ENCODE measurements at places on chromosomes 6 and 20. TPM values are rescaled to one million over a fixed set of nuclear protein-coding genes. Genes with fewer than 3 reads are reported as not detected.

The GRM1 gene
- not detected for total RNA-seq

The PSORS1C2 gene
- total RNA-seq = not detected

The LY6G6D gene
- total RNA-seq = not detected

The ECT2L gene
- not detected for total RNA-seq

The PSORS1C1 gene
- not detected for total RNA-seq

The SLC35D3 gene
- total RNA-seq = not detected

The LRP11 gene
- total RNA-seq = 6.0 TPM

DNA sequence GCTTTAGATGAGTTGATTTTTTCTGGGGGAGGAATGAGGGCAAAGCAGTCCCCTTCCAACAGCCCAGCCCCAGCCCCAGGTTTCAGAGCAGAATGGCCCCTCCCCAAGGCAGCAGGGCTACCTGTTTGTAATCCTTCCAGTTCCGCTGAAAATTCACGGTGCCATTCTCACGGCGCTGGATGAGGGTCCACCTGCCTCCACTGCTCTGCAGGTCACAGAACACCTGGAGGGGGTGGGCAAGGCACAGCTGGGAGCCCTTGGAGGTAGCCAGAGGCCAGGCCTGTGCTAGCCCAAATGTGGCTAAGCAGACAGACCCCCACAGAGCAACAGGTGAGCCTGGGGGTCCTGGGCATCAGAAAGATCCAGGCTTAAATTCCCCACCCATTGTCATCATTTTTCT, 36.5 kb downstream of the ANGPT4 start:
- H3K27ac ChIP-seq = no peak overlapping the region
- peaks cover 26% of the 10 kb centered on the region for H3K4me1 ChIP-seq
- H3K27me3 ChIP-seq = peaks cover 20% of the 10 kb centered on the region
- peaks cover 3% of the 10 kb centered on the region for H3K36me3 ChIP-seq
- no peak for DNase-seq
- H3K4me3 ChIP-seq = no peak overlapping the region

DNA sequence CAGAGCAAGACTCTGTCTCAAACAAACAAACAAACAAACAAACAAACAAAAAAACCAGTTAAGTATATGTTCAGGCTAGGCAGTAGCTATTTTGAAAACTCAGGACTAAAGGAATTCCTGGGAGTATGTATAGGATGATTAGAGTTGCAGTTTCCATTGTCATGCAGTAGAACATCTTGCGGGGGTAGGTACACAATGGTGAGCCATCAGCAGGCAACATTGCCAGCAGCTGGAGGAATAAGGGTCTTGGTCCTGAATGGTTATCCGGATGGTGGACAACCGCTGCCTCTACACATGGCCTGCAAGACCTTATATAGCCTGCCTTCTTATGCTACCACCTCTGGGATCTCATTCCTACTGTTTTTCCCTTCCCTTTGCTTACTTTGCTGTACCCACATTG, 297.5 kb downstream of the SOX4 start:
- H3K27me3 ChIP-seq = no peaks in the 10 kb centered on the region
- no peak for DNase-seq
- H3K36me3 ChIP-seq = no peaks in the 10 kb centered on the region

- H3K4me3 ChIP-seq = no peak overlapping the region
- no peaks in the 10 kb centered on the region for H3K27me3 ChIP-seq
- DNase-seq = no peak
- no peak overlapping the region for H3K27ac ChIP-seq
- H3K4me1 ChIP-seq = no peaks in the 10 kb centered on the region
- H3K36me3 ChIP-seq = peaks cover 32% of the 10 kb centered on the region
Measured at GRCh38 chr6:111011360-111012142, 29.7 kb downstream of the RPF2 start.

DNA sequence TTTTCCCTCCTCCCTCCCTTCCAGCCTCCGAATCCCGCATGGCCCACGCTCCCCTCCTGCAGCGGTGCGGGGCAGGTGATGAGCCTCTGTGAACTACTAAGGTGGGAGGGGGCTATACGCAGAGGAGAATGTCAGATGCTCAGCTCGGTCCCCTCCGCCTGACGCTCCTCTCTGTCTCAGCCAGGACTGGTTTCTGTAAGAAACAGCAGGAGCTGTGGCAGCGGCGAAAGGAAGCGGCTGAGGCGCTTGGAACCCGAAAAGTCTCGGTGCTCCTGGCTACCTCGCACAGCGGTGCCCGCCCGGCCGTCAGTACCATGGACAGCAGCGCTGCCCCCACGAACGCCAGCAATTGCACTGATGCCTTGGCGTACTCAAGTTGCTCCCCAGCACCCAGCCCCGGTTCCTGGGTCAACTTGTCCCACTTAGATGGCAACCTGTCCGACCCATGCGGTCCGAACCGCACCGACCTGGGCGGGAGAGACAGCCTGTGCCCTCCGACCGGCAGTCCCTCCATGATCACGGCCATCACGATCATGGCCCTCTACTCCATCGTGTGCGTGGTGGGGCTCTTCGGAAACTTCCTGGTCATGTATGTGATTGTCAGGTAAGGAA, at the start of gene OPRM1:
Gene OPRM1, plus strand, starts transcription at position 10 of the 612 bp plus-strand sequence. Its CDS starts 305 bp downstream, at position 315.
- H3K27ac ChIP-seq = no peak within 1 kb of the TSS
- H3K36me3 ChIP-seq = peaks cover 2% of the 10 kb centered on the region
- H3K4me1 ChIP-seq = no peaks in the 10 kb centered on the region
- DNase-seq = peak; percentile 39

- no peak overlapping the region for H3K27ac ChIP-seq
- H3K4me3 ChIP-seq = peak overlapping the region; percentile 76
- peaks cover 9% of the 10 kb centered on the region for H3K4me1 ChIP-seq
Measured at GRCh38 chr6:152636021-152636608, 1.0 kb downstream of the SYNE1 start.

- peaks cover 37% of the 10 kb centered on the region for H3K27me3 ChIP-seq
- H3K4me1 ChIP-seq = no peaks in the 10 kb centered on the region
- no peak for DNase-seq
- H3K27ac ChIP-seq = no peak overlapping the region
- no peaks in the 10 kb centered on the region for H3K36me3 ChIP-seq
Measured at GRCh38 chr6:29496961-29497360, 9.2 kb upstream of the MAS1L start.

- H3K27ac ChIP-seq = no peak overlapping the region
- H3K4me3 ChIP-seq = no peak overlapping the region
- H3K27me3 ChIP-seq = peaks cover 4% of the 10 kb centered on the region
- peaks cover 3% of the 10 kb centered on the region for H3K36me3 ChIP-seq
Measured at GRCh38 chr20:57713505-57713903, 3.7 kb upstream of the PMEPA1 start.

GRCh38 chr6:161150566-161150965, 123.3 kb downstream of the AGPAT4 start:
- no peaks in the 10 kb centered on the region for H3K36me3 ChIP-seq
- H3K4me1 ChIP-seq = no peaks in the 10 kb centered on the region
- no peak for DNase-seq

DNA sequence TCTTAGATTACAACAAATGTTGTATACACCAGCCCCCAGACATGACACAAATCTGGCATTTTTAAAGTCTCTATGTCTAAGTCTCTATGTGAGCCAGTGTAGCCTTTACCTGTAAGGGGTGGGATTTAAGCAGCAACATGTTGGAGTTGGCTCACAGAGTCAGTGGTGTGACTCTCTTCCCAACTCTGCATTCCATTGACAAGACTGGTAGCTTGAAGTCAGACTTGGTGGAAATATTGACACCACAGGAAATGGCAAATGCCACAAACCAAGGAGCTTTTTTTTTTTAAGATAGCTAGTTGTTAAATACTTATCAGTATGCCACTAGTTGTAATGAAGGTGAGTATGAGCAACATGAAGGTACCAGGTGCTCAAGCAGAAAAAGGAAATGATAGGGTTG, 103.1 kb upstream of the SMLR1 start:
- peaks cover 20% of the 10 kb centered on the region for H3K4me1 ChIP-seq
- no peaks in the 10 kb centered on the region for H3K36me3 ChIP-seq
- no peaks in the 10 kb centered on the region for H3K27me3 ChIP-seq
- DNase-seq = no peak
- no peak overlapping the region for H3K27ac ChIP-seq

DNA sequence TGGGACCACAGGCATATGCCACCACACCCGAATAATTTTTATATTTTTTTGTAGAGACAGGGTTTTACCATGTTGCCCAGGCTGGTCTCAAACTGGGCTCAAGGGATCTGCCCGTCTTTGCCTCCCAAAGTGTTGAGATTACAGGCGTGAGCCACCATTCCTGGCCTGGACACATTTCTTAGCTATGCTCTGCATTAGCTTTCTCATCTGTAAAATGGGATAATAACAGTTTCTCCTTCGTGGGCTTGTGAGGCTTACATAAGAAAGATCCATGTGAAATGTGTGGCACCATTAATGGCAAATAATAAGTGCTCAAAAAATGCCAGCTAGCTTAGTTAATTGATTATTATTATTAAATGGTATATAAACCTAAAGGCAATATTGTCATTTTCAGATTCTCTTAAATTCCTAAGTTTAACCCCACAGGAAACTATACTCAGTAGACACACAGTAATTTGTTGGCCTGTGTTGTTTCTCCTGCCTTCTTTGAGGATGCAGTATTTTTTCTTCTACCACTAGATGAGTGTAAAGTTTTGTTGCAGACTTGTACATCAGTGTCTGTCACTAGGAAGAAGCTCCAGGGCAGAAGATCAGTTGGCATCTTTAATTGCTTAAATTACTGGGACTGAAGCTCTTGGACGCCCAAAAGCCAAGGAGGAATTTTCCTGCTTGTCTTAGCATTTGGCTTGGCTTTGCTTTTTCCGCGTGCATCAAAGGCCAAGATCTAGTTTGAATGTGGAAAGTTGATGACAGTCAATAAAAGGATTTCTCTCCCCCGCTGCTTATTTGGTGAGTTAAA, 162.3 kb upstream of the ZNF217 start:
- H3K27me3 ChIP-seq = no peaks in the 10 kb centered on the region
- H3K36me3 ChIP-seq = no peaks in the 10 kb centered on the region
- no peak overlapping the region for H3K27ac ChIP-seq
- no peak overlapping the region for H3K4me3 ChIP-seq
- DNase-seq = no peak

DNA sequence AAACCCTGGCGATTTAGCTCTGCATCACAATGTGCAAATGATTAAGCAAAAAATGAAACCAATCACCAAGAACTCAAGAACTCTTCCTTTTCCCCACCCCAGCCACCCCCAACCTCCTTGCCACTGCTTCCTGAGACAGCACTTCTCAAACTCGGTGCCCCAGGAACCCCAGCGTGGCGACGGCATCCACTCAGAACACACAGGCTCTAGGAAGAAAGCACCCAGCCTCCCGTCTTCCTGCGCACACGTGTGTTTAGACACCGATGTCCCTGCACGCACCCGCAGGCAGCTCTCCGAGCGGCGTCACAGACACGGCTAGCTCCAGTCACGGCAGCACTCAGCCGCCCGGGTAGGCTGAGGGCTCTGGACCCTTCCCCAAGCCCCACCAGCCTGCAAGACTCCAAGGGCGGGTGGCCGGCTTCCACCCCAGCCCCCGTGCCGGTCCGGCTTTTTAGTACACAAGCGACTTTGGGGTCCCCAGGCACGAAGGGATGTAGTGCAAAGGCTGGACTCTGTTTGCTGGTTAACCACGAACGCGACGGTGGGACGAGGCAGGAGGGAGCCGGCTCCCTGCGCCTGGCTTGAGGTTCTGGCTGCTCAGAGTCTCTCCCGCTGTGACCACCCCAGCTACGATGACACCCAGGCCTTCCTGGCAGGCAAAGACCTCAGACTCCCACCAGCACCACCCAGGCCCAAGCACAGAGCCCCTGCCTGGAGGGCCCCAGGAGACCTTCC, 51.9 kb downstream of the KCNQ2 start:
- no peaks in the 10 kb centered on the region for H3K27me3 ChIP-seq
- no peak overlapping the region for H3K27ac ChIP-seq
- no peaks in the 10 kb centered on the region for H3K4me1 ChIP-seq
- H3K36me3 ChIP-seq = no peaks in the 10 kb centered on the region

DNA sequence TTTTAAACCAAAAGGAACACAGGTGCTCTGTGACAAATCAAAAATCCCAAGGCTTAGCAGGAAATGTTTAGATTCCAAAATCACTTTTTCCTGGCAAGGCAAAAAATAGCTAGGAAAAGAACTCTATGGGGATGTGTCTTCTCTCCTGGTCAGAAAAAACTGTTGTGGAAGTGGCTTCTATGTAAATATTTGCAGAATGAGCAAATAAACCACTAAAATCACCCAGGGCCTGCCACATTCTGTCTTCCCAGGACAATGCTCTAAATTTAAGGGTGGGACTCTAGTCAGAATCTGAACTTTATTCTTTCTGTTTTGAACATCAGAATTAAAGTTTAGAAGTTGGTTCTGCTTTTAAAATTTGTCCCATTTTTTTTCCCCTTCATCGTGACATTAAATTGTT, 29.3 kb downstream of the GCM1 start:
- H3K4me1 ChIP-seq = no peaks in the 10 kb centered on the region
- no peak for DNase-seq
- H3K27me3 ChIP-seq = peaks cover 15% of the 10 kb centered on the region
- H3K36me3 ChIP-seq = no peaks in the 10 kb centered on the region

All from activated T-cell treated with anti-CD3 and anti-CD28 coated beads, Interleukin-2, amount 50 U/mL, for 72 hours (primary cell).